ENCODE measurements at places on chromosomes 4 and X. TPM values are rescaled to one million over a fixed set of nuclear protein-coding genes. Genes with fewer than 3 reads are reported as not detected.

NAAA gene
- 18.7 TPM for total RNA-seq

EIF1AX gene
- 147 TPM for total RNA-seq

RTL9 gene
- not detected for total RNA-seq

CXCL11 gene
- total RNA-seq, result not detected

CENPVL3 gene
- total RNA-seq, result 0.25 TPM

NAA11 gene
- total RNA-seq, result not detected

L1CAM gene
- total RNA-seq, result 2.2 TPM

ERCC6L gene
- total RNA-seq, result 10.3 TPM

RAB41 gene
- not detected for total RNA-seq

DNA sequence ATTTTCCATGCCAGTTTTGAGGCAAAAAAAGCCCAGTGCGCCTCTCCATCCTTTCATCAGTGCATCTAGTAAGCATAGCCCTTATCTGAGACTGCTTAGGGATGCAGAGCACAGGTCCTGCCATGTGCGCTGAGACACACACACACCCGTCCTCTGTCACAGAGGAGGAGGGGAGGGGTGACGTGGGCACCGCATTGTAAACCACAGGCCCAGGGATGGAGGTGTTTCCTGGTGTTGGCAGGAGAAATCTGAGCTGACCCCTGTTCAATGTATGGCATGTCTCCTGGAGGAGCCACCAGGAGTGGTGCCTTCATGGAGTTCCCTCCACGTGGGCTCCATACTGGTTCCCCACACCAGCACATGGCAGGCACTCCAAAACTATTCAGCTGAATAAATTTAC is 65.8 kb upstream of the HELT start:
- H3K4me3 ChIP-seq, result no peak overlapping the region
- H3K27me3 ChIP-seq, result peaks cover 9% of the 10 kb centered on the region
- H3K27ac ChIP-seq, result no peak overlapping the region
- H3K36me3 ChIP-seq, result no peaks in the 10 kb centered on the region
- no peak for DNase-seq
- H3K4me1 ChIP-seq, result no peaks in the 10 kb centered on the region

DNA sequence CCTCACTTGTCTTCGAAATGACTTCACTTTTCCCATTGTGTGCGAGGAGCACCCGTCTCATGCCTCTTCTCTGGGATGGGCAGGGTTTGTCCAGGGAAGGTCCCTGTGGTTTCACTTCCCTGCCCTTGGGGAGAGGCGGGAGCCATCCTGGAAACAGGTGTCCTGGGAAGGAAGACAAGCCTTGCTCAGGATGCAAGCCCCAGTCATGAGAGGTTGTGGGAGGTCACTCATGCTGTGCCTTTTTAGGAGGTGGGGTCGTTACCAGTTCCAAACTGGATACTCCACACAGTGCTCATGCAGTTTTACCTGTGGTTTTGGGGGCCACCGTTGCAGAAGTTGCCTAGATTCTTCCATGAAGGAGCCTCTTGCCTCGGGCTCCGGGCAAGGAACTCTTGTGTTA is 3.8 kb downstream of the RGS12 start:
- no peaks in the 10 kb centered on the region for H3K36me3 ChIP-seq
- H3K4me3 ChIP-seq, result no peak overlapping the region
- DNase-seq, result no peak
- peaks cover 24% of the 10 kb centered on the region for H3K4me1 ChIP-seq
- peaks cover 13% of the 10 kb centered on the region for H3K27me3 ChIP-seq

- H3K4me1 ChIP-seq, result peaks cover 53% of the 10 kb centered on the region
- peak; percentile 72 for DNase-seq
- no peaks in the 10 kb centered on the region for H3K27me3 ChIP-seq
- H3K4me3 ChIP-seq, result no peak overlapping the region
Observed at GRCh38 chrX:20252381-20253231, 14.1 kb downstream of the RPS6KA3 start.

GRCh38 chrX:16436348-16437188 is 213.4 kb upstream of the S100G start:
- H3K27me3 ChIP-seq, result no peaks in the 10 kb centered on the region
- H3K36me3 ChIP-seq, result no peaks in the 10 kb centered on the region
- no peak overlapping the region for H3K4me3 ChIP-seq
- H3K4me1 ChIP-seq, result peaks cover 15% of the 10 kb centered on the region
- peak; percentile 78 for DNase-seq

GRCh38 chr4:112852601-112853000 is 196.9 kb upstream of the ANK2 start:
- H3K4me1 ChIP-seq, result no peaks in the 10 kb centered on the region
- H3K36me3 ChIP-seq, result no peaks in the 10 kb centered on the region
- H3K27me3 ChIP-seq, result peaks cover 6% of the 10 kb centered on the region
- H3K27ac ChIP-seq, result no peak overlapping the region

GRCh38 chr4:7183780-7184460 is 8.4 kb upstream of the SORCS2 start:
- H3K27ac ChIP-seq, result no peak overlapping the region
- peaks cover 6% of the 10 kb centered on the region for H3K27me3 ChIP-seq
- peaks cover 8% of the 10 kb centered on the region for H3K4me1 ChIP-seq
- no peaks in the 10 kb centered on the region for H3K36me3 ChIP-seq
- no peak for DNase-seq

- no peak overlapping the region for H3K4me3 ChIP-seq
- DNase-seq, result no peak
- H3K27ac ChIP-seq, result peak overlapping the region; percentile 17
- no peaks in the 10 kb centered on the region for H3K36me3 ChIP-seq
- H3K4me1 ChIP-seq, result peaks cover 12% of the 10 kb centered on the region
Observed at GRCh38 chr4:83558680-83559079, 22.8 kb downstream of the GPAT3 start.

- H3K36me3 ChIP-seq, result no peaks in the 10 kb centered on the region
- no peak overlapping the region for H3K4me3 ChIP-seq
- H3K27ac ChIP-seq, result no peak overlapping the region
- no peak for DNase-seq
- no peaks in the 10 kb centered on the region for H3K4me1 ChIP-seq
Observed at GRCh38 chr4:20528508-20528907, 171.8 kb upstream of the PACRGL start.

GRCh38 chr4:2702361-2702760 is 53.8 kb downstream of the TNIP2 start:
- peaks cover 8% of the 10 kb centered on the region for H3K4me1 ChIP-seq
- peaks cover 32% of the 10 kb centered on the region for H3K36me3 ChIP-seq
- H3K27ac ChIP-seq, result no peak overlapping the region
- DNase-seq, result no peak

GRCh38 chr4:116223040-116223732 is 862.2 kb downstream of the TRAM1L1 start:
- no peak overlapping the region for H3K4me3 ChIP-seq
- no peaks in the 10 kb centered on the region for H3K27me3 ChIP-seq
- H3K36me3 ChIP-seq, result no peaks in the 10 kb centered on the region
- no peak overlapping the region for H3K27ac ChIP-seq

GRCh38 chr4:131388277-131388676 is 1760.8 kb upstream of the PCDH10 start:
- H3K36me3 ChIP-seq, result no peaks in the 10 kb centered on the region
- no peak for DNase-seq
- H3K4me1 ChIP-seq, result no peaks in the 10 kb centered on the region
- H3K27ac ChIP-seq, result no peak overlapping the region
- H3K4me3 ChIP-seq, result no peak overlapping the region

- no peaks in the 10 kb centered on the region for H3K27me3 ChIP-seq
- no peak for DNase-seq
- no peaks in the 10 kb centered on the region for H3K4me1 ChIP-seq
- no peak overlapping the region for H3K4me3 ChIP-seq
- no peaks in the 10 kb centered on the region for H3K36me3 ChIP-seq
- no peak overlapping the region for H3K27ac ChIP-seq
Observed at GRCh38 chr4:95361696-95361965, 187.1 kb downstream of the UNC5C start.

DNA sequence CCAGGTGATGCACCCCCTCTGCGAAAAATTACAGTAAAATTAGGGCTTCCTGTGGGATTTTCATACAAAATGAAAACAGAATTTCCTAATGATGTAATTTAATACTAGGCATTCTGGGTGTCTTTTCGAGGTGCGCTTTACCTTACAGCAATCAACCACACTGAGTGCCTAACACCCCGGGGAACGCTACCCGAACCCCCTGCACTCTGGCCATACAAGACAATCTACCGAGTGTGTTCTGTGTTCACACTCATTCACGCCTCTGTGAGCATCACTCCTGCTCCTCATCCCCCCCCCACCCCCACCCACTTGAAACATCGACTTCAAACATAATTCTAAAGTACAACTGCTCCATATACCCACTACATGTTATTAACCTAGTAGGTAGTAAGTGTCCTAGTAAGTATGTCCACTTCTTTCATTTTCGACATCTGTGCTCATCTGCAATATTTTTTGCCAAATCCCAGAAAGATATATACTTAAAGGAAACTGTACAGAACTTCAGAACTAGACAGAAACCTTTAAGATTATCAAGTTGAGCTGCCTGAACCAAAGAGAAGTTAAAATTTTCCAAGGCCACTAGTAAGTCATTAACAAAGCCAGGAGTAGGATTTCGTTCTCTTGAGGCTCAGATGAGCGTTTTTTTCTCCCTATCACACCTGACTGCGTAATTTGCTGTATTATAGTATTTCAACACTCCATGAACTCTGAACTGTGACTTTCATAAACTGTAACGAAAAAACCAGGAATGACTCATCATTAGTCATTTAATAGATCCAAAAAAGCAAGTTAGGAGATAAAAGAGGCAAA is 80.0 kb downstream of the FAT1 start:
- peaks cover 1% of the 10 kb centered on the region for H3K27me3 ChIP-seq
- H3K36me3 ChIP-seq, result no peaks in the 10 kb centered on the region
- DNase-seq, result no peak
- no peak overlapping the region for H3K4me3 ChIP-seq

GRCh38 chr4:68929076-68929737 is 22.4 kb downstream of the UGT2A3 start:
- H3K4me3 ChIP-seq, result no peak overlapping the region
- H3K4me1 ChIP-seq, result no peaks in the 10 kb centered on the region
- H3K36me3 ChIP-seq, result no peaks in the 10 kb centered on the region
- no peaks in the 10 kb centered on the region for H3K27me3 ChIP-seq

DNA sequence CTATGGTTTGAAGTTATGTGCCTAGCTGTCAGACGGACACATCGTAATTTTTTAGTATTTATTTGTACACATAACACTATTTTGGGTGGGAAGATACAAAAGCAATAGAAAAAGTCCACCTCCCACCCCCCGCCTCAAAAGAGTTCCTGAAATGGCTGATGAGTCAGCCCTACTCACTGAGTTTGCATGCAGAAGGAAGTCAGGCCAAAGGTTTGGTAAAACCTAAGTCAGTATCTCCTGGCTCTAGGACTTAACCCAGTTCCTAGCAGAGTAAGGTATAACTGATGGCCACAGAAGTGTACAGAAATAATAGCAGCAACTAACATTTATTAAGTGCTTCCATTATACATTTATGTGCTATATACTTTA is 2.9 kb upstream of the KLHL2 start:
- H3K27me3 ChIP-seq, result no peaks in the 10 kb centered on the region
- H3K27ac ChIP-seq, result peak overlapping the region; percentile 80
- H3K4me1 ChIP-seq, result peaks cover 46% of the 10 kb centered on the region
- H3K4me3 ChIP-seq, result peak overlapping the region; percentile 49

DNA sequence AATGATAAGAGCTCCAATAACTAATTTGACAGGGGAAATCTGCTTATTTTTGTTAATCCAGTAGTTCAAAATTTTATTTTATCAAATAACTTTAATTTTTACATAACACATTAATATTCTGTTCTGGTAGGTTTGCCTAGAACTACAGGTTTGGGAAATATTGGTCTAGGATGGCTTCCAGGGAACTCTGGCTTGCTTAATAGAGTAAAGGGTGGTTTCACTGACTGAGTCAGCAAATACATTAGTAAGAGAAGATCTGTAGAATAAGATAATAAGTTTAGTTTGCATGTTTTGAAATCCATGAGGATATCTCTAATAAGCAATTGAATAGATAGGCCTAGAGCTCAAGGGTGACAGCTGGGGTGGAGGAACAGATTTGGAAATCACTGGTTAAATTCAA is 500.7 kb downstream of the ZNF674 start:
- no peaks in the 10 kb centered on the region for H3K27me3 ChIP-seq
- no peaks in the 10 kb centered on the region for H3K4me1 ChIP-seq
- no peak overlapping the region for H3K27ac ChIP-seq
- DNase-seq, result no peak
- peaks cover 2% of the 10 kb centered on the region for H3K36me3 ChIP-seq
- H3K4me3 ChIP-seq, result no peak overlapping the region

- no peak for DNase-seq
- H3K27ac ChIP-seq, result no peak overlapping the region
- H3K4me1 ChIP-seq, result no peaks in the 10 kb centered on the region
- H3K36me3 ChIP-seq, result no peaks in the 10 kb centered on the region
Observed at GRCh38 chr4:189765301-189765700, 175.4 kb upstream of the FRG1 start.

DNA sequence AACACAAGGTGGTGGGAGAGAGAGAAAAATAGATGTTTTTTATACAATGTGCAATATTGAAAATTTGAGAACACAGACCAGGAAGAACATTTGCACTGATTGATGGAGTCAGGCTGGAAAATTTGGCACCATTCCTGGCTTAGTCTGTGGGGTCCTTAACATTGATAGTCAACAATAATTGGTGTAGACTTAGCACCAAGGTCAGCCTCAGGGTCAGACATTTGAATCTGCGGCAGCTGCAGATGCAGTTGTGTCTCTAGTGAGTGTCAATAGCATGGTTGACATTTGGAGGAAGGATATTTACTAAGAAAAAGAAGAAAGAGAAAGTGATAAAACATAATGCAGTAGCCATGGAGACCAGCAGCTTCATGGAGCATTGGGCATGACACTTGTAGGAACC is 31.5 kb upstream of the GLRA3 start:
- no peaks in the 10 kb centered on the region for H3K4me1 ChIP-seq
- no peak for DNase-seq
- H3K27ac ChIP-seq, result no peak overlapping the region
- H3K27me3 ChIP-seq, result no peaks in the 10 kb centered on the region
- H3K36me3 ChIP-seq, result no peaks in the 10 kb centered on the region

DNA sequence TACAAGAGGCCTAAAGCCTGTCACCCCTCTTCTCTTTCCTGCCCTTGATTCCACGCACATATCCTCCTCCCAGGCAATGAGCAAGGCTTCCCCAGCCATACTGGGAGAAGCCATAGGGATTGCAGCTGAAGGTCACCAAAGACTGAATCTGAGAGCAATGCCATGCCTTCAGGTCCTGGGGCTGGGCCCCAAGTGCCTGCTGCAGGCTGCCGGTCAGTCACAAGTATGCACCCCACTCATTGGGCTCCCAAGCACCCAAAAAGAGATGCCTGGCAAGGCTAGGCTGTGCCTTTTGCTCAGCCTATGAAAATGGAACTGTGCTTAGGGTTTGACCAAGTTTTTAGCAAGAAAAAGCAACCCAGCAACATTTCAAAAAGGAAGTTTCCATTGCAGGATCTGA is 210.6 kb upstream of the MAMLD1 start:
- no peak overlapping the region for H3K4me3 ChIP-seq
- H3K4me1 ChIP-seq, result no peaks in the 10 kb centered on the region
- no peak overlapping the region for H3K27ac ChIP-seq
- H3K36me3 ChIP-seq, result no peaks in the 10 kb centered on the region
- no peak for DNase-seq

GRCh38 chr4:143488687-143489086 is 24.8 kb upstream of the SMARCA5 start:
- no peak for DNase-seq
- H3K27me3 ChIP-seq, result peaks cover 10% of the 10 kb centered on the region
- H3K4me1 ChIP-seq, result no peaks in the 10 kb centered on the region
- H3K27ac ChIP-seq, result no peak overlapping the region
- H3K4me3 ChIP-seq, result no peak overlapping the region

GRCh38 chrX:13520936-13521335 is 48.5 kb upstream of the EGFL6 start:
- peaks cover 2% of the 10 kb centered on the region for H3K4me1 ChIP-seq
- no peaks in the 10 kb centered on the region for H3K27me3 ChIP-seq
- H3K4me3 ChIP-seq, result no peak overlapping the region
- H3K27ac ChIP-seq, result no peak overlapping the region
- DNase-seq, result no peak
- no peaks in the 10 kb centered on the region for H3K36me3 ChIP-seq

Data from activated CD8-positive, alpha-beta T cell treated with anti-CD3 and anti-CD28 coated beads for 36 hours (primary cell).